ENCODE measurements at places on chromosomes 2 and 18.

- no peak for DNase-seq
Observed at GRCh38 chr18:48229552-48229981, 179.6 kb downstream of the ZBTB7C start.

DNA sequence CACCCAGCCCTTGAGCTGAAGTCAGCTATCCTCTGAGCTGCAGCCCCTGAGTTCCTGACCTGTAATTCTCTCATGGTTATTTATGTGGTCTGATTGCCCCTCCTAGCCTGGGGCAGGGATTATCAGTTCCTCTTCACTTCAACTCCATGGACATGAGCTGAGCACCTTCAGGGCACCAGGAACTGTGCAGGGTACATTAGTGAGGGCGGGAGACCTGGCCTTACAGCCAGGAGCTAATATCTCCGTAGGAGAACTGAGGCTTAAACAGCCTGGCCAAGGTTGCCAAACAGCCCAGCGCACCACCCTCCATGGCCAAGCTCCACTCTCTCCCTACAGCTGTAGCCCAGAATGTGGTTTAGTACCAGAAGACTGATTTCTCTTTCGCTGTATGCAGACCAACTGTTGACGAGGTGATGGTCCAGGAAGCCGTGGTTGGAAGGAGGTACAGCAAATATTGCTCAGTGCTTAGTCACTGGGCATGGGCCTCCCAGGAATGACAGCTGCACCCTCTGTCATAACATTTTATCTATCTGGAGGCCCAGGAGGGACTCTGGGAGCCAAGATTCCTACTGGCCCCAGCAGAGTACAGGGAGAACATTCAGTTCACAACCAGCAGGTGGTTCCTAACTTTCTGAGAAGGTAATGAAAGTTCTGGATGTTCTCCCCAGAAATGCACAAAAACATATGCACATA lies 228.7 kb upstream of the SIX2 start:
- no peak for DNase-seq

GRCh38 chr18:59742325-59743111 lies 45.3 kb upstream of the CCBE1 start:
- DNase-seq = no peak

DNA sequence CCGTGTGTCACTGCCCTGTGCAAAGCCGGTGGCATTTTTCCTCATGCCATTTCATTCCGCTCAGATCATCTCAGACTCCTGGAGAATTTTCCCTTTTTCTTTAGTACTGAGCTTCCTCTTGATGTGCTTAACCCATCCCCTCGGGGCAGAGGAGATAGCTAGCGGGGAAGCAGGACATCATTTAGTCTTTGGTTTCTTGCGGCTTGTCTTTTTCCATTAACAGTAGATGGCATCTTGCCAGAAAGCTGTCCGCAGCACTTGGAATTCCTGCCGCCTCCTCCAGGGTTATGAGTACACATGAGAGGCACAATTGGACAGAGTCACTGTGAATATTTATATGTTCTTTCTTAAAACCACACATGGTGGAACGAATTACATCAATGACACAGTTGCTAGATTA lies 226.6 kb downstream of the ALPK2 start:
- DNase-seq = no peak

DNA sequence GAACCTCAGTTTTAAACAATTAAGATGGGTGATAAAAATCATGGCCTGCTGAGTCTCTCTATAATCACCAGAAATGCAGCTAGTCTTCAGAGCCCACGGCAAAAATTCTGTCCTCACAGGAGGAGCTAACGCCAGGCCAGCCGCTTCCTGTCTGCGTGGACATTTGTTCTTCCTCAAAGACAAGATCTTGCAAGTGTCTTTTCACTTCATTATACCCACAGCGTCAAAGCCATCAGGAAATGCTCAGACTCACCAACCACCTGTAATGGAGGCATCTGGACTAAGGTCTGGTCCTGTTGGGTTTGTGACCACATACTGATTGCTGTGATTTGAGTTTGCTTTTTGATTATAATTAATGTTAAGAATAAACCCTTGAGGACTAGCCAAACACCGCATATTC lies 473.8 kb upstream of the MC4R start:
- DNase-seq = no peak

- no peak for DNase-seq
Observed at GRCh38 chr2:65878011-65878340, 445.6 kb upstream of the SPRED2 start.

GRCh38 chr2:104563398-104563996 lies 290.4 kb upstream of the POU3F3 start:
- no peak for DNase-seq

DNA sequence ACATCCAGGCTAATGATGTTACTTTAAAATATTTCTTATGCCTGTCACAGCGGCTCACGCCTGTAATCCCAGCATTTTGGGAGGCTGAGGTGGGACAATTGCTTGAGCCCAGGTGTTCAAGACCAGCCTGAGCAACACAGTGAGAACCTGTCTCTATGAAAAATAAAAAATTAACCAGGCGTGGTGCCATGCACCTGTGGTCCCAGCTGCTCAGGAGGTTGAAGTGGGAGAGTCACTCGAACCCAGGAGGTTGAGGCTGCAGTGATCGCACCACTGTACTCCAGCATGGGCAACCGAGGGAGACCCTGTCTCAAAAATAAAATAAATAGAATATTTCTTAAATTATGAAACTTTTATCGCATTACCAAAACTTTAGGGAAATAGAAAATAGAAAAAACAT lies 28.1 kb upstream of the ACTR3 start:
- no peak for DNase-seq

GRCh38 chr2:179532863-179533278 lies 268.2 kb upstream of the SESTD1 start:
- no peak for DNase-seq

- DNase-seq = no peak
Observed at GRCh38 chr2:36069074-36069473, 286.5 kb upstream of the CRIM1 start.

DNA sequence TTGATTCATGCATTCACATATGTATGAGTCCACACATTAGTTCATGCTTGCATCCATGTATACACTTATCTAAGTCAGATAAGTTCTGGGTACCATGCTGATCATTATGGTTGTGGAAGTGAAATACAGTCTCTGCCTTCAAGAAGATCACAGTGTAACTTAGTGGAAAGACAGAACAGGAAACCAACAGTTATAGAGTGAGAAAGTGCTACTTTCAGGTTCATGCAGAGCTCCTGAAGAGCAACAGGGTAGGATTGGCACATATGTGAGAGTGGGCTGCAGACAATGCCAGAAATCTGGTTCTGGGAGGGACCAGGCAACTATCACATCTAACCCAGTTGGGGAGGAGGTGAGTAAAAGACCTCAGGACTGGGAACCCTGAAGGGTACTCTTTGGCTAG lies 35.4 kb upstream of the PGAP1 start:
- no peak for DNase-seq

GRCh38 chr2:72710418-72711152 lies 115.2 kb downstream of the EXOC6B start:
- no peak for DNase-seq

DNA sequence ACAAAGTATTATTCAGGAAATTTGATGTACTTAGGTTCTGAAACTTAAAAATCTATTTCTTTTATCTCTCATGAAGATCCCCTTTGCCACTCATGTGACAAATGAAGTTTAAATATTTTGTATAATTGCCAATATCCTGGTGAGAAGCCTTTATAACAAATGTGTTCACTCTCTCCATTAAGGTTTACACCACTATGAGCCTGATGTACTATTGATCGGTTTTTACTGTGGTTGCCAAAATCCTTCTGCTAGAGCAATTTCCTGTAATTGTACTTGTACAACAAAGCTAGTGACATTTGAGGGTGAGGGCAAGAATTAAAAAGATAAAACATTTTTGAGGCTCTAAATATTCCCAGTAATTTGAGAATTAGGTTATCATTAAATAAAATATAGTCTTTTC lies 222.3 kb upstream of the CDH19 start:
- no peak for DNase-seq

- no peak for DNase-seq
Observed at GRCh38 chr2:172089005-172089504, 3.7 kb downstream of the DLX1 start.

DNA sequence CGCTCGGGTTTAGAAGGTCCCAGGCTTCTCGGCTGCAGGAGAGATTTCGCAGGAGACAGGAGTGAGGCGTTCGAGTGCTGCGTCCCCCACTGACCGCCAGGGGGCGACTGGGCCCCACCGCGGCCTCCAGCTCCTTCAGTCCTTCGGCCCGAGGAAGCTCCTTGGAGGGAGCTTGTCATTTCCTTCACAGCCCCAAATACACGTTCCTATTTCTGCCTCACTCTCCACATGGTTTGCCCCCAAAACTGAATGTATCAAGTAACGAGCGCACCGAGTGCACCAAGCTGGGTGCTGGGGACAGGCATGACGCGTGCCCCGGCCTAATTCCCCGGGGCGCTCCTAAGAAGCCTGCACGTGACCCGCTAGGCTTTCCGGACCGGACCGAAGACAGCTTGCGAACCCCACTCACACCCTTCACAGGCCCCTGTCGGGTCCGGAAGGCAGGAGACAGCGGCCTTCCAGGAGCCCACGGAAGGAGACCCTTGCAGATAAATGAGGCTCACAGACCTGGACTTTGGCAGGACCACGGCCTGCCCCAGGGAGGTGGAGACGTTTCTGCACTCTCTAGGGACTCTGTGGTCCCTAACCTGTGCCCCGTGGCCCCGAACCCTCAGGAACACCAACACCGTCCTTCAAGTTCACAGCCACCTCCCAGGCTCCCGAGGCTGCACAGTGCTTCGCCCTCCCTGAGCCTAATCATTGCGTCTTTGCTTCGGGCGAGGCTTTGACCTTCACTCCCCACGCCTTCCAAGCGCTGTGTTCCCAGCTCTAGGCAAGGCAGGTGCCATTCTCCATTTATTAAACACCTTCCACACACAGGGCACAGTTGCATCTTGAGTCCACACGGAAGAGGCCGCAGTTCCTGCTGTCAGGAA lies 13.0 kb upstream of the FAHD2A start:
- peak; percentile 82 for DNase-seq

- DNase-seq = no peak
Observed at GRCh38 chr2:124149571-124149970, 124.5 kb downstream of the CNTNAP5 start.

- DNase-seq = no peak
Observed at GRCh38 chr2:78592491-78592890, 433.0 kb upstream of the REG3G start.

DNA sequence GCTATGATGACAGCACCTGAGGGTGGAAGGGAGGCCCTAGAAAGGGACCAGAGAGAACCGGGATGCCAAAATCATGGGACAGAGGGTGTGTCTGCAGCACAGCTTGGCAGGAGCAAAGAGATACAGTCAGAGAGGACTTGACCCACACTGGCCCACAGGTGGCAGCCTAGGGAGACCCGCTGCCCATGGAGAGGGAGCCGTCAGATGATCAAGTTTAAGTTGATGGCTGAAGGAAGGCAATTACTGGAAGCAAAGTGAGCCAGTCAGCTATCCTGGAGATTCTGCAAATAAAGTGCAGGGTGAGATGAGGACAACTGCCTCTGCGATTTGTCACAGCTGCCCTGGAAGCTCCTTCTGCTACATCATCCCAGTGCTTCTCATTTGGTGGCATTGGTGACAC lies 74.0 kb downstream of the CMPK2 start:
- DNase-seq = no peak

DNA sequence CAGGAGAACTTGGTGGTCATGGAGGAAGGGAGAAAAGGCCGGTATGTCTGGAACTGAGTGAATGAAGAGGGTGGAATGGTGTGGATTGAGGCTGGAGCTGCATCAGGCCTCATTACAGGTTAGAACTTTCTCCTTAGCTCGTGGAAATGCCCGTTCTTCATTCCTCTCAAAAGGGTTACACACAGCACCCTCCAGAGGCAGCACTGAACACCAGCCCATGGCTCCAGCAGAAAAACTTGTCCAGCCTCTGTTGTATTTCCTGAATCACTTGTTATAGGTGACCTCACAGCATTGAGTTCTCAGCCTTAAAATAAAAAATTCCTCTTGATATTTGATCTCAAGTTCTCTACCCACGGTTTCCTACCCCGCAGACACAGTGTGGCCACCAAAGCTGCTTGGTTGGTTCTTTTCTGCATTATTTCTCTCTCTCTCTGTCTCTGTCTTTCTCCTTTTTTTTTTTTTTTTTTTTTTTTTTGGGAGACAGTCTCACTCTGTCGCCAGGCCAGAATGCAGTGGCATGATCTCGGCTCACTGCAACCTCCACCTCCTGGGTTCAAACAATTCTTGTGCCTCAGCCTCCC lies 89.6 kb downstream of the ITGB1BP1 start:
- DNase-seq = peak; percentile 60

GRCh38 chr2:119455066-119455718 lies 23.5 kb downstream of the TMEM37 start:
- DNase-seq = peak; percentile 18

DNA sequence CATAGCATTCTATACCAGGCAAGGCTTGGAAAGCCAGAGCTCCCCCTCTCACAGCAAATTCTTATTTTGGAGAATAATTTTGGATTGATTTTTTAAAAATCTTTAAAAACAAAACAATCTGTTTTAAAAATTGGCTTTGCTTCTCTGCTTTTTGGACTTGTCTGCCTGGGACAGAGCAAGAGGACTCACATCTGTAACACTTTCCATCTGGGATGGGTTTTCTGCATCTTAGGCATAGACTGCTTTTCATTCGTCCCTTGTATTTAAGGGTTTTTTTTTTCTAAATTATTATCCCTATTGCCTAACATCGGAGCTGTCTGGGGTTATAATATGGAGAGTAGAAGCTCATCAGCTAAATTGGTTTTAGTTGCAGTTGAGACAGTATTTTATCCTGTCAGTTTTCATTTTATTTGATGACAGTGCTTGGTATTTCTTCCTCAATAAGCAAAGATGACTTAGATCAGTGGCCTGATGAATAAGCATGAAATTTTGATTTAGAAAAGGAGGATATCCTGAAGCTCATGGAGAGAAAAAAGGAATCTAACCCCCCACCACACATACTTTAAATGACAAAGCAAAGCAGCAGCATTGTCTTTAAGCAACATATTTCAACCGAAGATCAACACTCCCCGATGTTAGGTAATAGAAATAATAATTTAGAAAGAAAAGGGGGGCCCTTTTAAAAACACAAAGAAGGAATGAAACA lies 2.3 kb upstream of the FZD7 start:
- no peak for DNase-seq

DNA sequence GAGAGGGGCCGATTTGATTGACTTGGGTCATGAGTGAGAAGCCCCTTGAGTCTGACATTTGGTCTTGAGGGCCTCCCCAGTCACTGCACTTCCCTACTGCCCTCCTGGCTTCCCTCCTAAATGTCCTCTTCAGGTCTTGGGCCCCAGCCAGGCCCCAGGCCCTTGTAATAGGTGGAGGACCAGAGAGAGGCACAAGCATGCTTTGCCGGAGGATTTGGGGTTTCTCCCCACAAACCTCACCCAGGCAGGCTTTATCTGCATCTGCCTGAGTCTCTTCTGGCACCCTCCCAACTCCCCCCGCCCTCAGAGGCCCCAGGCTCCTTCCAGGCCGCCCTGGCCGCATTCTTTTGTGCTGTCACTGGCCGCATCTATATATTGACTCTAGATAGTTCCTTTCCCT lies 270.7 kb downstream of the HAUS1 start:
- DNase-seq = no peak

Data from endothelial cell (in vitro differentiated cells).